ENCODE measurements at places on chromosomes 1 and 21. TPM values are rescaled to one million over a fixed set of nuclear protein-coding genes. Genes with fewer than 3 reads are reported as not detected.

The DCST2 gene
- 2.0 TPM for total RNA-seq

The SLC44A5 gene
- 2.4 TPM for total RNA-seq

The UBE4B gene
- 44.7 TPM for total RNA-seq

The PROK1 gene
- total RNA-seq = 0.22 TPM

The SNX7 gene
- 18.8 TPM for total RNA-seq

The AUNIP gene
- 12.1 TPM for total RNA-seq

The ADGRL4 gene
- total RNA-seq = 0.10 TPM

The URB2 gene
- total RNA-seq = 20.4 TPM

The PANK4 gene
- 38.5 TPM for total RNA-seq

The CD5L gene
- total RNA-seq = not detected

The INAVA gene
- 18.8 TPM for total RNA-seq

The NIBAN1 gene
- total RNA-seq = 10.3 TPM

The LAMB3 gene
- 70.2 TPM for total RNA-seq

The KIF26B gene
- total RNA-seq = 0.49 TPM

The TMPRSS2 gene
- total RNA-seq = 1.1 TPM

The S100A9 gene
- total RNA-seq = 0.59 TPM

The C1orf226 gene
- 7.7 TPM for total RNA-seq

The KIAA0040 gene
- total RNA-seq = 32.4 TPM

The PKP1 gene
- total RNA-seq = 0.07 TPM

The FCGR2B gene
- total RNA-seq = not detected

The NTMT2 gene
- not detected for total RNA-seq

The TBX19 gene
- 3.0 TPM for total RNA-seq

The CSF1 gene
- 3.0 TPM for total RNA-seq

The PSRC1 gene
- 44.8 TPM for total RNA-seq

The FOXO6 gene
- total RNA-seq = 7.0 TPM

The GBP1 gene
- 0.15 TPM for total RNA-seq

The LRRC38 gene
- not detected for total RNA-seq

The CCDC30 gene
- total RNA-seq = 2.0 TPM

The RPE65 gene
- total RNA-seq = not detected

The TMCO4 gene
- total RNA-seq = 12.7 TPM

The CLIC6 gene
- total RNA-seq = 0.05 TPM

The ZNF678 gene
- total RNA-seq = 6.1 TPM

The TNFAIP8L2 gene
- not detected for total RNA-seq

The GRIK1 gene
- not detected for total RNA-seq

The FCGR3B gene
- total RNA-seq = not detected

The SDC3 gene
- total RNA-seq = 40.1 TPM

The THEMIS2 gene
- 8.0 TPM for total RNA-seq

The KLHDC9 gene
- total RNA-seq = 1.4 TPM

The SLAMF8 gene
- not detected for total RNA-seq

The SV2A gene
- 0.15 TPM for total RNA-seq

Data from HCT116 (cell line).